ENCODE measurements at places on chromosomes 12 and 14.

- peaks cover 7% of the 10 kb centered on the region for H3K4me1 ChIP-seq
- DNase-seq = no peak
- H3K27ac ChIP-seq = no peak overlapping the region
Observed at GRCh38 chr12:96471368-96472050, 17.9 kb upstream of the CFAP54 start.

DNA sequence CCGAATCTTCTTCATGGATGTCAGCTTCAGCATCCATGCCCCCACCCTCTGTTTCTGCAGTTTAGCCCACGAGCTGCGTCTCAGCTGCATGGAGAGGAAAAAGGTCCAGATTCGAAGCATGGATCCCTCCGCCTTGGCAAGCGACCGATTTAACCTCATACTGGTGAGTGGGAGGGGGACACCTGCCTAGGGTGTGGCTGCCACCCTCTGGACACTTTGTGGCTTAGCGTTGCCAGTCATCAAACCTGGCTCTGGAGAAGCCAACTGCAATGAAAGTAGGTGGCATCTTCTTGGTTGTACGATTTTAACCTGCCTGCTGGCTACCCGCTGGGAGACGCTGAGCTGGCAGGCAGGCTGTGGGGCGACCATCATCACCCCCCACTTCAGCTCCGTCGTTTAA is 16.7 kb downstream of the DCAF4 start:
- no peaks in the 10 kb centered on the region for H3K27me3 ChIP-seq
- no peak overlapping the region for H3K27ac ChIP-seq
- H3K4me3 ChIP-seq = no peak overlapping the region
- peaks cover 34% of the 10 kb centered on the region for H3K36me3 ChIP-seq

- H3K27ac ChIP-seq = no peak overlapping the region
- H3K4me3 ChIP-seq = no peak overlapping the region
- H3K27me3 ChIP-seq = no peaks in the 10 kb centered on the region
- H3K36me3 ChIP-seq = peaks cover 32% of the 10 kb centered on the region
- DNase-seq = no peak
- H3K4me1 ChIP-seq = no peaks in the 10 kb centered on the region
Observed at GRCh38 chr12:28331130-28331529, 140.9 kb downstream of the CCDC91 start.

DNA sequence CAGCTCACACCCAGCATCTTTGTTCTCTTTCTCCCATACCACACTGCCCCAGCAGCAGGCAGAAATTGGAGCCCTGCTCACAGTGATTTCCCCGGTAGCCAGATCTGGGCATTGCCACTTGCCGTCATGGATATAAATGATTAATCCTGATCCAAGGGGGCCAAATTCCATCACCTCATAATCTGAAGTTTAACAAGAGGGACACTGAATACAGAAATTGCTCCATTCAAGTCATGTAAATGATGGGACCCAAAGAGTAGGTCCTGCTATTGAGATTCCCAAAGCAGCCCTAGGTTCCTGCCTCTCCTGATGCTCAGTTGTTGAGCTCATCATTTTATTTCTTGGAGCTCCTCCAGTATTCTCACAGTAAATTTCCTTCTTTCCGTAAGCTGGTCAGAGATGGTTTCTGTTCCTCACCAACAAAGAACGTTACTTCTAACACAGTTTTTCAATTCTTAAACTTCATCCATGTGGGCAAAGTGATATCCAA is 11.7 kb downstream of the ITPR2 start:
- peaks cover 42% of the 10 kb centered on the region for H3K4me1 ChIP-seq
- H3K36me3 ChIP-seq = peaks cover 17% of the 10 kb centered on the region
- DNase-seq = no peak
- no peak overlapping the region for H3K4me3 ChIP-seq

DNA sequence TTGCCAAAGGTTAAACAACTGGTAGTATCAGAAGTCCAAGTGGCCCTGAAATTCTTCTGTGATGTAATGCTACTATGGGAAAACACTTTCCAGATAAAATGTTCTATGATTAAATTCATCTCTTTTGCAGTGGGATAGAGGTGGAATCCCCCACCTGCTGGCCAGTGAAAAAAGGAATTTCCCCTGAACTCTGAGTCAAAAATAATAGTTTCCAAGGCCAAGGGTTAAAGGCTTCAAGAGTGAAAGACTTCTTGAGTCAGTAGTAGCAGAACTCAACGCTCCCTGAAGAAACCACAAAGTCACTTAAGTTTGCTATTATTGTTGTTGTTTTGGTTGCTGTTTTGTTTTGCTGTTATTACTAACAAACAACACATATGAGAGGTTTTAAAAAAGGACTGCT is 330.8 kb downstream of the SOX5 start:
- no peaks in the 10 kb centered on the region for H3K27me3 ChIP-seq
- no peak overlapping the region for H3K4me3 ChIP-seq
- DNase-seq = no peak
- no peaks in the 10 kb centered on the region for H3K36me3 ChIP-seq
- no peak overlapping the region for H3K27ac ChIP-seq

DNA sequence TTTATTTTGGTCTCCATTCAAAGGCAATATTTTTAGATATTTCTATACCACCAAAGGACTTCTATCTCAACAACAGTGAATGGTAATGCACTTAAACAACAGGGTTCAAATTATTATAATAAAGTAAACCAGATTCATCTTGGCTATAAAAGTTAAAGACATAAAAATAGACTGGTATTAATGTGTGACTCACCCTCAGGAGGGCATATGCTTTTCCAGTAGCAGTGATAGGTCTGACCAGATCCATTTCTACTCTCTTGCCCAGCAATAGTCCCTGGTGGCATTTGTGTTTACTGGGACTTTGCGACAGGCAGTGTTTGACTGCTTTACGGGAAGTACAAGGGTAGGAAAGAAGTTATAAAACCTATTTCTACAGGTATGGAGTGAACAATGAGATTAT is 353.2 kb upstream of the ATP2B1 start:
- no peak for DNase-seq
- no peaks in the 10 kb centered on the region for H3K27me3 ChIP-seq
- H3K4me3 ChIP-seq = no peak overlapping the region
- no peak overlapping the region for H3K27ac ChIP-seq
- H3K4me1 ChIP-seq = peaks cover 2% of the 10 kb centered on the region
- no peaks in the 10 kb centered on the region for H3K36me3 ChIP-seq

- no peaks in the 10 kb centered on the region for H3K27me3 ChIP-seq
- peaks cover 37% of the 10 kb centered on the region for H3K36me3 ChIP-seq
- no peak overlapping the region for H3K27ac ChIP-seq
- no peak for DNase-seq
- H3K4me3 ChIP-seq = no peak overlapping the region
Observed at GRCh38 chr14:74660167-74660566, 48.1 kb upstream of the LTBP2 start.

- no peak overlapping the region for H3K27ac ChIP-seq
- peaks cover 5% of the 10 kb centered on the region for H3K36me3 ChIP-seq
- peaks cover 2% of the 10 kb centered on the region for H3K4me1 ChIP-seq
- H3K4me3 ChIP-seq = no peak overlapping the region
- no peak for DNase-seq
- no peaks in the 10 kb centered on the region for H3K27me3 ChIP-seq
Observed at GRCh38 chr12:43964961-43965360, 129.1 kb downstream of the TMEM117 start.

GRCh38 chr12:105201299-105201698 is 34.7 kb downstream of the APPL2 start:
- H3K4me3 ChIP-seq = no peak overlapping the region
- no peak for DNase-seq
- H3K27ac ChIP-seq = no peak overlapping the region
- peaks cover 9% of the 10 kb centered on the region for H3K36me3 ChIP-seq
- peaks cover 14% of the 10 kb centered on the region for H3K4me1 ChIP-seq
- no peaks in the 10 kb centered on the region for H3K27me3 ChIP-seq

DNA sequence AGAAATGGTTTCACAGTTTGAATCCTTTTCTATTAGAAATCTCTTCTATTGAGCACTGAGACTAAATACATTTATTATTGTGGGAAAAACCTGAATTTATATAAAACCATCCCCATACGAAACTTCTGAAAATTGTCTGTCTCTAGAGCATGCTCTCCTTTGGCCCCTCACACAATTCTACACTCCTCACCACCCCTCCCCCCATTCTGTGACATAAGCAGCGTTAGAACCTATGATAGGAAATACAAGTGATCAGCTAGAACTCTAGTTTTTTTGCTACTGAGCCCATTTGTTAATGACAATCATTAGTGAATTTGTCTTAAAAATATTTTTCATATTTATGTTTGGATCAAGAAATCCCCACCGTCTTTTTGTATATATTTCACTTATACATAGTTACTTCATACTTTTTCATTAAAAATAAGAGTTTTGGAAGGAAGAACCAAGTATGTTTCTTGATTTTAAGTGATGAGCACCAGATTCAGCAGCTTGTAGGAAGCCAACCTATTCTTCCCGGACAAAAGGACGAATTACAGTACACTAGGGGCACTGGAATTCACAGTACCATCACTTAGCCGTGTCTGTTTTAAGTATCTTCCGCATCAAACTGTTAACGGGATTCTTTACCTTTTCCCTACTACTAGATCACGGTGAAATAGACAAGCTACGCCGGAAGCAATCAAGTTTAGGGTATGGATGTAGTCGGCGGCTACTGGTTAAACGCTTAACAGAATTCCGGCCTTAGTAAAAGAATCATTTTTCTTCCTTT is 724 bp downstream of the GTSF1 start:
- no peaks in the 10 kb centered on the region for H3K4me1 ChIP-seq
- H3K4me3 ChIP-seq = peak overlapping the region; percentile 57
- no peak for DNase-seq
- H3K36me3 ChIP-seq = no peaks in the 10 kb centered on the region
- H3K27ac ChIP-seq = no peak overlapping the region

- H3K4me1 ChIP-seq = no peaks in the 10 kb centered on the region
- H3K27me3 ChIP-seq = no peaks in the 10 kb centered on the region
Observed at GRCh38 chr12:60874091-60874490, 1278.3 kb downstream of the SLC16A7 start.

- no peaks in the 10 kb centered on the region for H3K36me3 ChIP-seq
- H3K4me3 ChIP-seq = no peak overlapping the region
- H3K27me3 ChIP-seq = peaks cover 1% of the 10 kb centered on the region
- peak; percentile 6 for DNase-seq
Observed at GRCh38 chr12:3313675-3314663, 177.0 kb upstream of the PRMT8 start.

DNA sequence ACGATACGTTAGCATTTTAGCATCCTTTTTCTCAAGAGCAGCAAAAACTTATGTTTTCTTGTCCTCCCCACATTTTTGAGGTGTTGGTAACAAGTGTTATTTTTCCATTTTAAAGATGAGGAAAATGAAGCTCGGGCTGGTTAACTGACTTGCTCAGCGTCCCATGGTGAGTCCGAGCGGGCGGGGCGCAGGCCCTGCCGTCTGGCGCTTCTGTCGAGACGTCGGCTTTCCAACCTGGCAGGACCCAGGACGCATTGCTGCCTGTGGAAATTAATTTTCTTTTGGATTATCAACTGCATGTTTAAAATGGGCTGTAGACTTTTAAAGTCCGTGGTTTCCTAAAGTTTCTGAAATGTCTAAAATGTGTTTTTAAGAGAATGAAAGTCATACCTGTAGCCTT is 30.4 kb downstream of the XRCC3 start:
- H3K36me3 ChIP-seq = peaks cover 25% of the 10 kb centered on the region
- H3K4me3 ChIP-seq = no peak overlapping the region
- peaks cover 3% of the 10 kb centered on the region for H3K4me1 ChIP-seq
- no peak for DNase-seq
- no peak overlapping the region for H3K27ac ChIP-seq

- no peak for DNase-seq
- no peak overlapping the region for H3K4me3 ChIP-seq
- no peak overlapping the region for H3K27ac ChIP-seq
- no peaks in the 10 kb centered on the region for H3K27me3 ChIP-seq
- H3K4me1 ChIP-seq = peaks cover 2% of the 10 kb centered on the region
Observed at GRCh38 chr12:95646781-95647190, 95.5 kb upstream of the USP44 start.

Data from activated naive CD8-positive, alpha-beta T cell treated with anti-CD3 and anti-CD28 coated beads, Interleukin-2, amount 50 U/mL, for 24 hours (primary cell).